ENCODE measurements at places on chromosomes 3 and 15. TPM values are rescaled to one million over a fixed set of nuclear protein-coding genes. Genes with fewer than 3 reads are reported as not detected.

The XCR1 gene
- not detected for total RNA-seq

The PLCH1 gene
- total RNA-seq = 0.33 TPM

The TRIM42 gene
- total RNA-seq = not detected

The ATP10A gene
- total RNA-seq = 0.19 TPM

The FES gene
- total RNA-seq = 45.2 TPM

The PXK gene
- total RNA-seq = 22.5 TPM

The CHRD gene
- total RNA-seq = under 0.01 TPM

The ITGA11 gene
- total RNA-seq = 2.6 TPM

The NFKBIZ gene
- 65.0 TPM for total RNA-seq

The ANO10 gene
- total RNA-seq = 44.9 TPM

The GXYLT2 gene
- total RNA-seq = 1.1 TPM

The EAF2 gene
- total RNA-seq = 0.33 TPM
